ENCODE measurements at places on chromosomes 11 and 22.
A peak's percentile ranks its signal among the peaks of the same experiment; 100 is the strongest.

DNA sequence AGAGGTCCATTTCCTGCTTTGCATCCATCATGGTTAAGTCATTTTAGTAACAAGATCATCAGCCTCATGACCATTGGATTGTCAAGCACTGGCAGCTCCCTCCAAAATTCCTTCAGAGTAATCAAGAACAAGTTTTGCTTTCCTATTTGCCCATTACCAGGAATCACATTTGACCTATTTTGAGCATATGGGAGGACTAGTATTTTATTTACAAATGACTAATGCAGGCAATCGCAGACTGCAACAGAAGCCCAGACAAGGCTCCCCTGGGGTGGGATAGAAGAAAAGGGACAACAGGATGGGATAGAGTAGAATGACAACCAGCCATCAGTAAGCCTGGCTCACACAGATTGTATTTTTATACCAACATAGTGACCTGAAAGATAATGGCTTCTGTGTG, 9.1 kb downstream of the MMP10 start:
- no peak for DNase-seq

DNA sequence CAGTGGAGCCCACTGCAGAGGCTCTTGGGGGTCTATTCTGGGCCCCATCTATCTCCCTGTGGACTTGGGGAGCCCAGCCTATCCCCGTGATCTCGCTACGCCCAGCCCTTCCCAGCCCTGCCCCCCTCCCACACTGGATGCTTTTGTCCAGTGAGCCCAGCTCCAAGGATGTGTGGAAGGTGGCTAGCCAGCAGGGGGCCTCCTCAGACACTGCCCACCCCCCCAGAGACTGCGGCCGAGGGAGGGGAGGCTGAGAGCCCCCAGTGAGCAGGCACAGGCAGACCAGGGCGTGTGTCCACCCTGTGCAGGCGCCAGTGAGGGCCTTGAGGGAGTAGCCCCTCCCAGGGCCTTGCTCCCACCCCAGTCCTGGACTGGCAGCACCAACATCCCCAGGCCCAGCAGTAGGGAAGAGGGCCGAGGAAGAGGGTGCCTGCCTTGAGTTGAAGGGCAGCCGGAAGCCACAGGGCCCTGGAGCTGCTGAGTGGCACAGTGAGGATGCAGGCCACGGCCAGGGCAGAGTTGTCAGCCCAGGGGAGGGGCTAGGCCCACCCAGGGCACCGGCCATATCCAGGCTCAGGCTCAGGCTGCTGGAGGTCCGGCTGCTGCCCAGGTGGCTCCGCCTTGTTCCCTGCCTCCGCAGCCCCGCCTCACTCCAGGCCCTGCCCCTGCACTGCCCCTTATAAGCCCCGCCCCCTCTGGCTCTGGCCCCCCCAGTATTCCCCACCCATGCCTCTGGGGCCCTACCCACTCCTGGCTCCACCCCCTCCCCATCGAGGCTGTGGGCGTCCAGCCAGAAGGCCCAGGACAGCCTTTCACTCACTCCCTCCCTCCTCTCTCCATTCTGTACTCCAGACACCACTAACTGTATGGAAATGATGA, 28.0 kb downstream of the MOB2 start:
- DNase-seq = no peak

- no peak for DNase-seq
These were observed 17.2 kb upstream of the CARD18 start for GRCh38 chr11:105156720-105157119.

DNA sequence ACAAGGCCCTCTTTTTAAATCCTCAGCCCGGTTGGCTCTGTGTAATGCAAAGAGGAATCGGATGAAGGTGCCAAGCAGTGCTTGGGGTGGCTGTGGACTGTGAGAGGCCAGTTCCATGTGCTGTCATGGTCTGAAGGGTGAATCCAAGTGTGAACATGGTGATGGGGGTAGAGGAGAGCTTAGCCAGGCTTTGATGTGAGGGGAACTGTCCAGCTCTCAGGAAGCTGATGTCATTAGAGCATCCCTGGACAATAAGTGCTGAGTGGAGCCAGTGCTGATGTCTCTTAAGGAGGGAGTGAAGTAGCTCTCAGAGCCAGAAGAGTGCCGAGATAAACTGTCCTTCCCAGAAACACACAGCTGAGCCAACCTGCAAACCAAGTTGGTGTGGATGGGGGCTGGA, 53.6 kb downstream of the NAV2 start:
- no peak for DNase-seq

DNA sequence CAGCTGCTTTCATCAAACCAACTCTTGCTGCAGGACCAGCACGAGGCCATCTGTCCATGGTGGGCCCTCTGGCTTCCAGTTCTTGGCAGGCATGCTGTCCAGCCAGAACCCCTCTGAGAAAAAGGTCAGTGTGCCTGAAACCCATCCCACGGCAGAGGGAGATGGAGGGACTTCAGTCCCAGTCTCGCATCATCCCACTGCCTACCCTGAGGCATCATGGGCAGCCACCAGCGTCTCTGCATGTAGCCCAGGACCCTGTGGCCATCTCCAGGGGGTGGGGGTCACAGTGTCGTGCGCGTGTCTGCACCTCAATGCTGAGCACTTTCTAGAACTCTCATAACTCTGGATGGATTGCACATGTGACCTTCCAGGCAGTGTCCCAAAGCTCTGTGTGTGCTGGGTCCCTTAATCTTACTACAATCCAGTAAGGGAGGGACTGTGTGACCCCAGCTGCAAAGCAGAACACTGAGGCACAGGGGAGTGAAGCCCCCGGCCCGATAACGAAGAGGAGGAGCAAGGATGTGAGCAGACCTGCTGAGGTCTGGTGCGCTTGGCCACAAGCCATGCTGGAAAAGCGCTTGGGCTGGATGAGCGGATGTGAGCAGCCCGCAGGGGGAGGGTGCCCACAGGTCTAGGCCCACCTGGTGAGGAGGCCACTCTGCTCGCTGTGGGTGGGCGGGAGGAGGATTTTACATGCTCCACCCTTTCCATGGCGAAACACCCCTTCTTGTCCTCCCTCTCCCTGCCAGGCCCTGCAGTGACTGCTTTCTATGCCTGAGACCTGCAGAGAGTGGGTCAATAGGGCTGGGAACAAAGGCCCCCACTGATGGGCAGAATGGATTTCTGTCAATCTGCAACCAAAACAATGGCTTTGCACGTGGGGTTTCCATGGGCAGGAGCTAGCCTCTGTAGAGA, 1401.0 kb downstream of the BRD1 start:
- peak; percentile 49 for DNase-seq

- DNase-seq = no peak
These were observed 687 bp upstream of the CALCA start for GRCh38 chr11:14972581-14973495.
